CD4-positive, alpha-beta memory T cell (primary cell): ENCODE measurements at places on chromosomes 4 and X.

DNA sequence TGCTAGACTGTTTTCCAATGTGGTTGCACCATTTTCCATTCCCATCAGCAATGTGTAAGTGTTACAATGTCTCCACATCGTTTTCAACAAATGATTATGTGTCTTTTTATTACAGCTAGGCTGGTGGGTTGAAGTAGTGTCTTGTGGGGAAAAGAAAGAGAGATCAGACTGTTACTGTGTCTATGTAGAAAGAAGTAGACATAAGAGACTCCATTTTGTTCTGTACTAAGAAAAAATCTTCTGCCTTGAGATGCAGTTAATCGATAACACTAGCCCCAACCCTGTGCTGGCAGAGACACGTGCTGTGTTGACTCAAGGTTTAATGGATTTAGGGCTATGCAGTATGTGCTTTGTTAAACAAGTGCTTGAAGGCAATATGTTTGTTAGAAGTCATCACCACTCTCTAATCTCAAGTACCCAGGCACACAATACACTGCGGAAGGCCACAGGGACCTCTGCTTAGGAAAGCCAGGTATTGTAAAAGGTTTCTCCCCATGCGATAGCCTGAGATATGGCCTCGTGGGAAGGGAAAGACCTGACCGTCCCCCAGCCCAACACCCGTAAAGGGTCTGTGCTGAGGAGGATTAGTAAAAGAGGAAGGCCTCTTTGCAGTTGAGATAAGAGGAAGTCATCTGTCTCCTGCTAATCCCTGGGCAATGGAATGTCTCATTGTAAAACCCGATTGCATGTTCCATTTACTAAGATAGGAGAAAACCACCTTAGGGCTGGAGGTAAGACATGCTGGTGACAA is 23.0 kb upstream of the UGT2B15 start:
- DNase-seq, result no peak

DNA sequence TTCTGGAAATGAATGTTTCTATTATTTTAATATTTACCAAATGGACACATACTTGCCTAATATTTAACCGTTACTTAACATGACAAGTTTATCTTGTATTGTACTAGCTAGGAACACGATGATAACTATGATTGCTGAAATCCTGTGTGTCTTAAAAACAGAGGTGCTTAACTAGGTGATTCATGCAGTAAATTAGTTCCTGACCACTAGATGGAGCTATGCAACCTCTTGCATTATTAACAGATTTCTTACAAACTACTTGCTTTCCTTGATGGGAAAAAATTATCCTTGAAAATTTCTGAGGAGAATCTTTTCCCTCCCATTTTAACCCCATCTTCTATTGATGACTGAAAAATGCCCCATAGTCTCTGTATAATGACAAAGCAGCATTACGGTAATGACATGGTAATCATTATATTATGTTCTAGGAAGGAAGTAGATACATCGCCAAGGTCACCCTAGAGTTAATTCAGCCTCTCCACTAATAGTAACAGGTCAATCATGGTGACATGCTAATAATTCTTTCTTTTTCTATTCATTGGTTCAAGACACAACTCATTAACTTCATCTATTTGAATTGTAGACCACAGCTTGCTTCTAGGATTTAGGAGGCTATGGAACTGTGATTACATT is 844.2 kb downstream of the RAPGEF2 start:
- no peak for DNase-seq

DNA sequence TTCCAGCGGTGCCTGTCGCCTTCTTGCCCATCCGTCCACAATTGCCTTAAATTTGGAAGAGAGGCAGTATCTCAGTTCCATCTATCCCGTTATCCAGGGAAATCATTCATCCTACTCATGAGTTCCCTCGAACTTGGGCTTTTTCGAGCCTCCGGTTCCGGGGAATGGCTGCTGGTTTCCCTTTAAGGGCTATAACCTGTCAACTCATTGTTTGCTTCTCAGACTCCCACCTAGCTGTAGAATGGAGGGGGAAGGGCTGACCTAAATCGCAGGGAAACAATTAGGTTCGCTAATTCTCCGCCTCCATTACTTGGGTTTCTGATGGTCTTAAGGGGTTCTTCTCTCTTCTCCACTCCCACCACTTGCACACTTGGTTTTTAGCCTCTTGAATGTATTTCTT is 1.2 kb downstream of the UCHL1 start:
- no peak for DNase-seq

- no peak for DNase-seq
These were observed 69.6 kb downstream of the KIT start for GRCh38 chr4:54727346-54727745.

GRCh38 chrX:104141087-104141760 is 15.6 kb downstream of the SLC25A53 start:
- no peak for DNase-seq

- no peak for DNase-seq
These were observed 17.9 kb downstream of the P2RY8 start for GRCh38 chrX:1519022-1519497.

GRCh38 chr4:95758001-95758400 is 81.9 kb upstream of the PDHA2 start:
- no peak for DNase-seq

GRCh38 chr4:40846532-40846931 is 96.8 kb downstream of the NSUN7 start:
- no peak for DNase-seq

GRCh38 chrX:133541021-133541420 is 125.7 kb upstream of the GPC4 start:
- no peak for DNase-seq

- no peak for DNase-seq
These were observed 756.4 kb upstream of the IGFBP7 start for GRCh38 chr4:57866468-57867171.

DNA sequence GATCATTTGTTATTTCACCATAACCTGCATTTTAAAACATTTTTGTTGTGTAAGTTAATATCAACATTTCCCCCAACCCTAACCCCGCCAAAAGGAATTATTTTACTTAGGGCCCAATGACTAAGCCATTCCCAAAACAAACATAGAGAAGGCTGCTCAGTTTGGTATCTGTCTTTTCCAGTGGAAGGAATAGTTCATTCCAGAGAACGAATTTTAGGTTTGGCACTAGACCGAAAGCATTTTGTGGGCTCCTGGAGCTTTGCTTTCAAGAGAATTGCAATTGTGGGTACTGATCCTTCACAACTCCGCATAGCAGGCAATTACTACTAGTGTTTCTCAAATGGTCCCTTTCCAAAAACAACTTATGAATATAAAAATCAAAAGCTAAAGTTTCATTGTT is 226.7 kb upstream of the MAD2L1 start:
- no peak for DNase-seq

GRCh38 chr4:3651267-3651845 is 114.8 kb upstream of the ADRA2C start:
- DNase-seq, result no peak

DNA sequence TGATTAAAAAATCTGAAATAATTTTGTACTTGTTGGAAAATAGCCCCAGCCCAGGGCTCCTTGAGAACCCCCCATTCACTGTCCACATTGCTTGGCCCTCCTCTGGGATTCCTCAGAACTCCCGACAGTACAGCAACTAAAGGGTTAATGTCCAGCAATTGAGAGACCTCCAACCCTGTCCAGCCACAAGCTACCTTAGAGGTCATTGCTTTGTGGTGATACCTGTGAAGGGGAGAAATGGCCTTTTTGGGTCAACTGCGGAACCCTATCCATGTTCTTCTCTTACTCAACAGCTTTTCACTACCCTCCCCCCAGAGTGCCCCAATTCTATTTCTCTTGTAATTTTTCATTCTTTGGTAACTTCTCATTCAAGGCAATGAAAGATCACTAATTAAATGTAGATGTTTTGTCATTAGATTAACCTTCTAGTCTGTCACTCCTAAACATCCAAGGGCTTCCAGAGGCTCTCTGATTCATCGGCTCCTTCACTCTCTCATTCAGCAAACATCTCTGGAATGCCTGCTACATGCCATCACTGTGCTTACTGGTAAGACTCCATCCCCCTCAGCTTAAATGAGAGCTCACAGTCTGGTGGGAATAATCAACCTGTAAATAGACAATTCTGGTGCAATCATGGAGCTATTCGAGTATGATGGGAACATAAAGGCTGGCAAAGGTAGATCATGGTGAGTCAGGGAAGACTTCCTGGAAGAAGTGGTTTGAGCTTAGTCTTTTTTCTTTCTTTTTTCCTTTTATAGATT is 241.4 kb upstream of the PGRMC2 start:
- no peak for DNase-seq

DNA sequence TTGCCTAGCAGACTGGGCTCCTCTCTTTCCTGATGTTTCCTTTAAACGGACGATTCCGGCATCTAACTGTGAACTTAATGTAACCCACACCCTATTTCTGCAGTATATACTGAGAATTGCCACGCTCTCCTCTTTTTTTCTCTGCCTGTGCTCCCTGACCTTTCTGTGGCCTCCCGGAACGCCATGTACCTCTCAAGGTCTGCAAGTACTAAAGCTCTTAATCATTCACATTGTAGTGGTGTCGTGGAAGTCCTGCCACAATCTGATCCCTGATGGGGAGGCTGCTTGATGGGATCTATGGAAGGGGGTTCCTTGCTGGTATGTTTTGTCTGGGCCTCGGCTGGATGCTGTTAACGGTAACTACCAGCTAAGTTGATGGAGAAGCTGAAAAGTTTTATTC is 302.9 kb upstream of the EPHA5 start:
- DNase-seq, result no peak

GRCh38 chr4:6658597-6659075 is 18.2 kb downstream of the MRFAP1 start:
- DNase-seq, result peak; percentile 60

GRCh38 chrX:57528670-57529255 is 63.0 kb upstream of the ZXDB start:
- peak; percentile 14 for DNase-seq

- no peak for DNase-seq
These were observed 524.3 kb upstream of the GALNTL6 start for GRCh38 chr4:171288816-171289432.

DNA sequence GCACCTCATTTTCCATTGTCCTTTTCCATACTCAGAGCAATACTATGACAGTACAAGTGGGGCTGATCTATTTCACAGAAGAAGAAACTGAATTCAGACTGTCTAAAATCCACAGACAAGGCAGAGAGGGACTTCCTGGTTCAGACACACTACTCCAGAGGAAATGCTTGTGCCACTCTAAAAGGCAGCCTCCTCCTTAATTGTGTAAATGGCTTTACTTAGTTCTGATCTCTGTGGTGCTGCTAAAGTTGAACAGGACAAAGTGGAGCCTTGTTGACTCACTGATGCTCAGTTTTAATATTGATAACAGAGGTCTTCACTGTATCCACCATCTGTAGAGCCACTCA is 122.4 kb downstream of the KIT start:
- no peak for DNase-seq

DNA sequence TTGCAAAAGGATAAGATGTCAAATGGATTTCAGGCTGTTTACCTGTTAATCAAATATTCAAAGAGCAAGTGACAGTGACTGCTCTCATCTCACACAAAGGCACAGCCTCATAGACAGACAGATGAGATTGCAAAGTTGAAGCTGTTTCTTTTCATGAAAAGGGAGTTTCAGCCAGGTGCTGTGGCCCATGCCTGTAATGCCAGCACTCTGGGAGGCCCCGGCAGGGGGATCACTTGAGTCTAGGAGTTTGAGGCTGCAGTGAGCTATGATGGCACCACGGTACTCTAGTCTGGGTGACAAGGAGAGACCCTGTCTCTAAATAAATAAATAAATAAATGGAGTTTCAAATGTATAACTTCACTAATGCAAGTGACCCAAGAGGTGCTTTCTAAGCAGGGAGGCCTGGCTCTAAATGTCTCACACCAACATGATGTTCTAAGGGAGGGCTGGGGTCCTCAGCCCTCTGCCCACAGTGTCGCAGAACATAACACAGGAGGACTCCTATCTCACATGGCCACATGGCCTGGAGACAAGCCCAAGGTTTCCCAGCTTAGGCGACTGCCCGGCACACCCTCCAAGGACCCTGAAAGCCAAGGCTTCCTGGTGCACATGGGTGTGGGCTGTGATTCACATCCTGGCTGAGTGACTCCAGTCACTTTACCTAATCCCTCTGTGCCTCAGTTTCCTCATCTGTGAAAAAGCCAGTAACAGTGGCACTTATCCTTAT is 26.8 kb downstream of the PPP2R2C start:
- DNase-seq, result no peak

DNA sequence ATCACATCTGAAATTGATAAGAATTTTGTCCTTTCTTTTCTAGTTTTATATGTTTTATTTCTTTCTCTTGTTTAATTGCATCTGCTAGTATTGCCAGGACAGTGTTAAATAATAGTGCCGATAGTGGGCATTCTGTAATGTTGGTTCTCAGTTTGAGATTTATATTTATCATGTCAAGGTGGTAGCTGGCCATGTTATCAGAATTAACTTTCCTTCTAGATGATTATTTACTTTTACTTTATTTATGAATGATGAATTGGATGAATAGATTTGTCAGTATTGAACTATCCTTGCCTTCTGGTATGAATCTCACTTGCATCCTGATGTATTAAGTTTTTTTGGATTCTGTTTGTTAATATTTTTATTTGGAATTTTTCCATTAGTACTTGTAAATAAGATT is 42.7 kb downstream of the METAP1 start:
- no peak for DNase-seq

DNA sequence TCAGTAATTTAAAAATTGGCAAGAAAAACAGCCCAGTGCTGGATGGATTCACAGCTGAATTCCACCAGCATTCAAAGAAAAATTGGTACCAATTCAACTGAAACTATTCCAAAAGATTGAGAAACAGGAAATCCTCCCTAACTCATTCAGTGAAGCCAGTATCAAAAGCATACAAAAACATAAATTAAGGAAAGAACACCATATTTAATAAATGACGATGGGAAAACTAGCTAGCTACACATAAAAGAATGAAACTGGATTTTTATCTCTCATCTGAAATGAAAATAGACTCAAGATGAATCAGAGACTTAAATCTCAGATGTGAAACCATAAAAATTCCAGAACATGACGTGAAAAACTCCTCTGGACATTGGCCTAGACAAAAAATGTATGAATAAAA is 516.8 kb upstream of the SPANXN1 start:
- no peak for DNase-seq

- no peak for DNase-seq
These were observed 27.2 kb upstream of the GPR34 start for GRCh38 chrX:41661366-41662095.

- DNase-seq, result no peak
These were observed 8.9 kb upstream of the HTRA3 start for GRCh38 chr4:8260656-8261111.

DNA sequence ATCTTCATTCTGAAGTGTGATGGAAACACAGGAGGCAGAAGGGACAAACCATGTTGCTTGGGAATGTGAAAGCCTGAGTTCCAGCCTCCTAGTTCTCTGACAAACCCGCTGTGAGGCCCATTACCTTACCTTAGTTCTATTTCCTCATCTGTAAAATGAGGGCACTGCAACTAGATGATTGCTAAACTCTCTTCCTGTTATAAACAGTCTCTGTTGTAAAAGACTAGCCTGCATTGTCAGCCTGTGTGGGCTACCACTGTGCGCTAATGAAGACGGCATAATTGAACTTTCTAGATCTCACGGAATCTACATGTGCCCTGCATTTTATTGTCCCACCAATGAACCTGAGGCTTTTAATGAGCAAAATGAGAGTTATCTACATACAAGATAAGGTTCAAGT is 147.2 kb downstream of the AFF2 start:
- DNase-seq, result no peak

GRCh38 chrX:79366873-79367749 is at the start of gene ITM2A:
ITM2A (minus strand) TSS chrX:79367334; CDS start chrX:79367215, 119 bp downstream.
- DNase-seq, result peak; percentile 71
